ENCODE measurements at places on chromosomes 6 and 20. TPM values are rescaled to one million over a fixed set of nuclear protein-coding genes. Genes with fewer than 3 reads are reported as not detected.

DNA sequence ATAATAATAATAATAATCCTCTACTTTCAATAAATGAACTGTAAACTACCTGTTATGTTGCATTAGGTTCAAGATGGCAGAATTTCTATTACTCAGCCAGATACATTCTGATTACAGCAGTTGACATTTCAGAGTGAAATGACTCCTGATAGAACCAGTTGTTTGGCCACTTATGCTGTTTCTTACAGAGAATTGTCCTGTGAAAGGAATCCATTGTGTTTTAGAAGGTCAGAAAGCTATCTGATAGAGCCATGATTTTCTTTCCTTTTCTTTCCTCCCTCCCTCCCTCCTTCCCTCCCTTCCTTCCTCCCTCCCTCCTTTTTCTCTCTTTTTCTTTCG lies 16.6 kb downstream of the GJA10 start:
- no peak for DNase-seq

- no peak for DNase-seq
These were observed 36.8 kb downstream of the SLC13A3 start for GRCh38 chr20:46614503-46614902.

DNA sequence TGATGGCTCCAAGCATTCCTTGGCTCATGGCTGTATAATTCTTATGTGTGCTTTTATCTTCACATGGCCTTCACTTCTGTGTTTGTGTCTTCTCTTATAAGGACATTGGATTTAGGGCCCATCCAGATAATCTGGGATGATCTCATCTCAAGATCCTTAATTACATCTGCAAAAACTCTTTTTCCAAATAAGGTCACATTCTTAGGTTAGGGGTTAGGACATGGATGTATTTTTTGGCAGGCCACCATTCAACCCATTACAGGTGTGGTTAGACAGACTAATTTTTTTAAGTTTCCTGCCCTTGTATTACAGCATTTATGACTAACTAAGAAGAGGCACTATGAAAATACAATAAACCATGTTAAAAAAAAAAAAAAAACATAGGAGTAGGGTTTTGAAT lies 254.0 kb downstream of the TPBG start:
- peak; percentile 43 for DNase-seq

DNA sequence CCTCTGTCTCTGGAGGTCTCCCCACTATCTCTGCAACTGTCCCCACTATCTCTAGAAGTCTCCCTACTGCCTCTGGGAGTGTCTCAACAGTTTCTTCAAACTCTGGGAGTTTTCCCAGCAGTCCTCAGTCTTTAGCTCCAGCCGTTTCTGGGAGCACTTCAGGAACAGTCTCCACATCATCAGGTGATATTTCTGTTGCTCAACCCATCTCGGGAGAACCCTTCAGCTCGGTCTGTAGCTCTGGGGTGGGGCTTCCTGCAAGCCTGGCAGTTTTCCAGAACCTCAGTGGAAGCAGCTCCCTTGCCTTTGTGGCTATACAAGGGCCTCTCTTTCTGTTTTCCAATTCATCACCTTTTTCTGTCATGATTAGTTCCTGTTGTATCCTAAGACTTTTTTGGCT lies 3.0 kb upstream of the SFTA2 start:
- DNase-seq, result no peak

DNA sequence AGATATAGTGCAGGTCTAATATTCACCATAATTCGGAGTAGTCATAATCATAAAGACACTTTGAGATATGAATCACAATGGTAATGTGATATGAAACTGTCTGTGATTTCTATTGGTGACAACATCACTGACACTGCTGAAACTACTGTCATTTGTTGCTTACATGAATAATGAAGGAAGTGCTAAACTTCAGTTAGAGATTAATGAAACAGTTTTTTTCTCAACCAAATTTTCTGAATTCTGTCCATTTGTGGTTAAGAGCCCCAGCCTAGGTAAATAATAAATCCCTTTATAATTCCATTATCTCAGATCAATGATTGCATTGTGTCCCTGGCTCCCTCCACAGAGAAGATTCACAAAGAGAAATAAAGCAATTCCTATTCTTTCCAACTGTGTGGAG lies 122.6 kb downstream of the HIVEP2 start:
- DNase-seq, result no peak

GRCh38 chr20:25632940-25633790 lies 9.4 kb upstream of the NANP start:
- peak; percentile 35 for DNase-seq

GRCh38 chr6:45500924-45501816 lies 123.4 kb upstream of the SUPT3H start:
- DNase-seq, result peak; percentile 44

- DNase-seq, result no peak
These were observed 288.2 kb downstream of the QKI start for GRCh38 chr6:163702736-163703135.

DNA sequence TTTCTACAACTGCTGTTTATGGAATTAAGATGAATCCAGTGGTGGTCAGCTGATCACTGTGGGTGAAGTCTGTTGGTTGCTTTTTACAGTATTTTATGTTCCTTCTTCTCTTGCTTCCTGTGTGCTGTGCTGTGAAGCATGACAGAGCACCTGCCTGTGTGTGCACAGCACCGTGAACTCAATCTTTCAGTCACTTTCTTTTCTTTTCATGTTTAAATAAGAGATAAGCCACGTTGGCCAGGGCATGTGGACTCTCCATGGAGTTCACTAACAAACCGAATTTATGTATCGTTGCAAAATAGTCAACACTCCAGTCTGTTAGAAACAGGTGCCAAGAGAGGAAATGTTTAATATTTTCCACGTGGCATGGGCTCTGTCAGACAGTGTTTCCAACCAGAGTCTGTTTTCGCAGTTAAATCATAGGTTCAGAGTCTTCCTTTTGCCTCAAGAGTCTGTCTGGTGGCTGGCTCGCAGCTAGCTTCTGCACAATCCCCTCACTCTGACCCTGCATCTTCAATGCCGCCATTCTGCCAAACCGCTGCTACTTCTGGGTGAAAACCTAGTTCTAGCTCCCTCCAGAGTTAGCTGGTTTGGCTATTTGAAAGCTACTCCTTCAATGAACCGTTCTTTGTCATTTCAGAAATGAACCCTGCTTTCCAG lies 73.2 kb downstream of the QRSL1 start:
- DNase-seq, result no peak

DNA sequence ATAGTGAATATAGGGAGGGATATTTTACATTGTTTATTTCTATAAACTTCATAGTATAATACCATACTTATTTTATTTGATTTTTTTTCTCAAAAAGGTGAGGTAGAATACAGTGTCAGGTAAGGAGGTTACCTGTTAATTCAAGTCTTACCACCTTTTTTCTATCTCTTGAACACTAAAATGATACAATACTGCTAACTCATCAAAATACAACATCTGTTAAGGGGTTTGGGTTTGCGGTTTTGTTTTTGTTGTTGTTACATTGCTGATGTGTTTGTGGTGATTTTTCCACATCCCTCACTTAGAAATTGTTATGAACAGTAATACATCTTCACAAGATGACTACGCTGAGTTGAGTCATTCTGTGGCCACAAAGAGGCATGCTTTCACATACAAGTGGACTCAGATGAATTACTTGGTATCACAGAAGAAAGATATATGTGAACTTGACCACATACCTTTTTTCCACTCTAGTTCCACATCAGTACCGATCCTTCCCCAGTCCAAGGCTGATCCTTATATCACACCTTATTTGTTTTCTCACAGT lies 139.4 kb upstream of the ID4 start:
- peak; percentile 86 for DNase-seq

DNA sequence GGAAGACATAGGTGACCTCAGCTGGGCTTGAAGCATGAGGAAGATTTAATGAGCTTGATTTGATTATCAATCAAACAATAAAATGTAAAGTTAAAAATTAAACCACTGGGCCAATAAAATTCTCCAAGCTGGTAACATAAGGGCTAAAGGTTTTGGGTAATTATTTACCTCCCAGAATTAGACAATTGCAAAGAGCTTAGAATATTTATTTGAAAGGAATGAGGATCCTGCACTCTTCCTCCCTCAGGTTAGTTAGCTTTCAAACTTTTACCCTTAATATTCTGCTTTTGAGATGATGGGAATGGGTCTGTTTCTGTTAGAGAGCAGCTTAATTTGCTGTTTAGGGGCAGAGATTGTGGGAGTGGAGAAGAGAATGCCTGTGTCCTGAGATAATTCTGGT lies at the start of gene SLC17A4:
TSS of gene SLC17A4 (plus strand) at position 208 of the 400 bp plus-strand sequence. CDS start 7,221 bp downstream, outside the sequence.
- no peak for DNase-seq

DNA sequence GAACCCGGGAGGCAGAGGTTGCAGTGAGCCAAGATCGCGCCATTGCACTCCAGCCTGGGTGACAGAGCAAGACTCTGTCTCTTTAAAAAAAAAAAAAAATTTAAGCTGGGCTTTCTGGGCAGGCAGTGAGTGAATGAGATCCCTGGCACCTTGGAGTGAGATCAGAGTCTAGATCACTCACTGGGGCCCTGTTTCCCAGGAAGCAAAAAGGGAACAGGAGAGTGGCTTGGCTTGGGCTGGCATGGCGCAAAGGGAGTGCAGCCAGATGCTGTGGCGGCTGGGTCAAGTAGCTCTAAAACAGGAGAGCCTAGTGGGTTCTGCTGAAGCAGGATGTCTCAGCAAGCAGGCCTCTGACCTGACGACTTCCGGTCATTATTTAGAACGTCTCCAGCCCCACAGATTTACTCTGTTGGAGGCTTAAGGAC lies 10.4 kb downstream of the PLCG1 start:
- no peak for DNase-seq

- DNase-seq, result no peak
These were observed 43.0 kb upstream of the HIVEP1 start for GRCh38 chr6:11969092-11969491.

- peak; percentile 49 for DNase-seq
These were observed 338 bp downstream of the SRXN1 start for GRCh38 chr20:652615-653109.

- no peak for DNase-seq
These were observed 26.6 kb upstream of the FBXL4 start for GRCh38 chr6:98974309-98974708.

- DNase-seq, result no peak
These were observed 9.4 kb downstream of the HM13 start for GRCh38 chr20:31523361-31524283.

GRCh38 chr20:20410678-20411077 lies 42.8 kb downstream of the INSM1 start:
- no peak for DNase-seq

GRCh38 chr6:123215211-123215610 lies 219.2 kb downstream of the CLVS2 start:
- no peak for DNase-seq

GRCh38 chr20:51342510-51343236 lies 199.8 kb downstream of the NFATC2 start:
- no peak for DNase-seq

- DNase-seq, result no peak
These were observed 237.4 kb downstream of the GRIK2 start for GRCh38 chr6:101630941-101631340.

DNA sequence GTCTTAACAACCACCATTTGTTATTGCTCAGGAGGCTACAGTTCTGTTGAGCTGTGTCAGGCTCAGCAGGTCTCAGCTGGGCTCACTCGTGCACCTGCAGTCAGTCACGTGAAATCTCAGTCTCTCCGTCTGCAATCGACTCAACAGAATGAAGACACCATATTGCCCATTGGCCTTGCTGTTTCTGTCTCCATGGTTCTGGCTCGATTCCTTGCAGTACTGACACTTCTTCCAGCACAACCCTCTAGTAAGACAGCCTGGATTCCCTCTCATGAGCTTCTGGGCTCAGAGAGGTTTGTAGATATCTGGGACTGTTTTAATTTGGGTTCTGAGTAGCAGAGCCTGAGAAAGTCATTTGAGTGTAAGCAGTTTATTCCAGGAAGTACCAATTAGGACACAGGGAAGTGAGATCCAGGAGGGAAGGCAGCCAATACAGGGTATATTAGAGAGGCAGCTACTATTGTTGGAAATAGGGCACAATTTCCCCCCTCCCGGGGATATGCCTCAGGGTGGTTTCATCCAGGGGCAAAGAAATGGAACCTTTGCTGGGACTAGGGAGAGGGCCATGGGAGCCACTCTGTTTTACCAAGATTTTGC lies 87.4 kb upstream of the RALGAPA2 start:
- no peak for DNase-seq

Gene VSX1
- not detected for total RNA-seq

Gene SLC17A3
- total RNA-seq, result not detected

Gene C20orf141
- not detected for total RNA-seq

Gene LTB
- total RNA-seq, result not detected

Gene ATP6V1G2
- total RNA-seq, result 1.5 TPM

Gene MMP24
- total RNA-seq, result 0.86 TPM

Gene TLDC2
- total RNA-seq, result not detected

Gene COL9A3
- total RNA-seq, result 6.1 TPM

Gene PRSS16
- total RNA-seq, result 4.3 TPM

Gene SRC
- 7.6 TPM for total RNA-seq

Gene XRN2
- 97.2 TPM for total RNA-seq

Gene CGA
- not detected for total RNA-seq

Gene CNKSR3
- total RNA-seq, result 14.9 TPM

Gene GHRH
- not detected for total RNA-seq
